ENCODE measurements at places on chromosomes 7 and 10.
A peak's percentile ranks its signal among the peaks of the same experiment; 100 is the strongest.

- DNase-seq = peak; percentile 48
Observed at GRCh38 chr10:104300736-104301292, 31.8 kb downstream of the GSTO2 start.

- no peak for DNase-seq
Observed at GRCh38 chr7:17075601-17076255, 193.9 kb upstream of the AGR3 start.

GRCh38 chr10:131480066-131480465, 168.5 kb upstream of the TCERG1L start:
- no peak for DNase-seq

GRCh38 chr10:17092216-17092944, 37.2 kb downstream of the CUBN start:
- DNase-seq = no peak

GRCh38 chr7:136234040-136234439, 256.9 kb upstream of the MTPN start:
- DNase-seq = no peak

DNA sequence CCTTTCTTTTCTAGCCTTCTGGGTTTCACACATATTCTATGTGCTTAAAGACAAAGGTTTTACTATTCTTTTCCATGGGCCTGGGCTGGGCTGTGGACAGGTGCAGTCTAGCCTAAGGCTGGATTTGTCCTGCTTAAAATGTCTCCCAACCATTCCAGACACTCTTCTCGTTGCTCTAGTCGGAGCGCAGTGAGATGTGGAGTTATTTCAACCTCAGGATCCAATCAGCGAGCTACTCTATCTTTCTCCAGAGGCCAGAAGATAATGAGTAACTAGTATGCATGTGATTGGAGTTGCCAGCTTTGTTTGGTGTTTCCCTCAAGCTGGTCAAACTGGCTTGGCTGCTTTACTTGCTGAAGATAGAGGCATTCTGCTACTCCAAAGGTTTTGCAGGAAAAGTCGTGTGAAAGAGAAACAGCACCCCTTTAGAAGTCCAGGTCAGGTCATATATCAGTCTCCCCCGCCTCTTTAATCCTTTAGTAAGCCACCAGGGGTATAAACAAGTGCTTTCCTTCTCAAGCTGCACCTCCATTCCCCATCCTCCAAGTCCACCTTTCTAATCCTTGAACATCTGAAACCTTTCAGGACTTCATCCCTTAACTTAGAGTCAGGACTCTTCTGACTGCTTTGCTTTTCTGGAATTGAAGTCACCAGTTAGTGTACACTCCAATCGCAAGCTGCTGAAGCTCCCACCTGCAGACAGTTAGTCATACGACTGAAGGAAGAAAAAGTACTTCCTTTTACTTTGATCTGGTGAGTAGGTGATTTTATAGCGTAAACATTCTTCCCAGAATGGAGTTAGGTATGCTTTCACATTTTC, 78.8 kb downstream of the DNMBP start:
- DNase-seq = peak; percentile 62

Measured in right lung (tissue), 10 donors.